ENCODE measurements at places on chromosomes 1 and 21. TPM values are rescaled to one million over a fixed set of nuclear protein-coding genes. Genes with fewer than 3 reads are reported as not detected.
A peak's percentile ranks its signal among the peaks of the same experiment; 100 is the strongest.

MFN2 gene
- total RNA-seq = 92.8 TPM

OXCT2 gene
- total RNA-seq = 5.2 TPM

DNA sequence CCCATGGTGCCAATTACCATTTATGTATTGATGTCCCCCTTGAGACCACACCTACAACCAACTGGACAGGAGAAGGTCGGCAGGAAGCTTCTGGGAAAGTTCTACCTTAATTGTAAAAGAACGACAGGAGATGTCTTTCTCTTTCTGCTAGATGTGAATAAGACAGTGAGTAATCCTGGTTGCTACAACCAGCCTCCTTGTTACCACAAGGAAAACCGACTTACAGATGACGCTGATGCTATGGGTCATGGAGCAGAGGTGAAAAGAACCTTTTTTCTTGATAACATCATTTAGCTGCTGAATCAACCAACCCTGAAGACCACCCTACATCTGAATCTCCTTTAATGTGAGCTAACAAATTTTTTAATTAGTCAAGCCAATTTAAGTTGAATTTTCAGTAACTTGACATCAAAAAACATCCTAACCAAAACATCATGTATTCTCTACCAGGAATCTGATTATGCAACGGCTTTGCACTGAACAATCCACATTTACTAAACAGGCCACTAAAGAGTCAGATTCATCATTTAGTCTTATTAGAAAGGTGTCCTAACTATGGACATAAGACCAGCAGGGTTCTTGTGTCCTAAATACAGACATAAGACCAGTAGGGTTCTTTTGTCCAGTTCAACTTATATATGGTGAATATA is 23.0 kb downstream of the RGS2 start:
- peaks cover 17% of the 10 kb centered on the region for H3K4me1 ChIP-seq
- H3K36me3 ChIP-seq = no peaks in the 10 kb centered on the region
- H3K4me3 ChIP-seq = no peak overlapping the region
- DNase-seq = no peak

GRCh38 chr1:180170546-180171151 is 16.0 kb downstream of the QSOX1 start:
- H3K27ac ChIP-seq = peak overlapping the region; percentile 81
- peak; percentile 54 for DNase-seq
- no peaks in the 10 kb centered on the region for H3K27me3 ChIP-seq
- H3K4me3 ChIP-seq = no peak overlapping the region

VANGL2 gene
- total RNA-seq = 3.0 TPM

DNA sequence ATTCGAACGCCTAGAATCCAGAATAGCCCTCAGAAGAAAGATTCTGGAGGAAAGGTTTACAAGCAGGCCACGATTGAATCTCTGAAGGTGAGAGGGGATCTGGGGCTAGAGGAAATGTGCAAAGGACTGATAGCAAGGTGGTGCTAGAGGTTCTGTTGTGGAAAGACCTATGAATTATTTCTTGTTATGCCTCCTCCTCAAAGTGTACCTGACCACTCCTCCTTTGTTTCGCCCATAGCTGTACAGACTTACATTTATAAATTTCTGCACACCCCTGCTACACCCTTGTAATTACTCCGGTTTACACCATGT is 986 bp downstream of the TCEANC2 start:
- no peak overlapping the region for H3K27ac ChIP-seq
- H3K36me3 ChIP-seq = no peaks in the 10 kb centered on the region
- H3K4me1 ChIP-seq = peaks cover 36% of the 10 kb centered on the region
- DNase-seq = no peak
- peak overlapping the region; percentile 81 for H3K4me3 ChIP-seq
- H3K27me3 ChIP-seq = no peaks in the 10 kb centered on the region

DNA sequence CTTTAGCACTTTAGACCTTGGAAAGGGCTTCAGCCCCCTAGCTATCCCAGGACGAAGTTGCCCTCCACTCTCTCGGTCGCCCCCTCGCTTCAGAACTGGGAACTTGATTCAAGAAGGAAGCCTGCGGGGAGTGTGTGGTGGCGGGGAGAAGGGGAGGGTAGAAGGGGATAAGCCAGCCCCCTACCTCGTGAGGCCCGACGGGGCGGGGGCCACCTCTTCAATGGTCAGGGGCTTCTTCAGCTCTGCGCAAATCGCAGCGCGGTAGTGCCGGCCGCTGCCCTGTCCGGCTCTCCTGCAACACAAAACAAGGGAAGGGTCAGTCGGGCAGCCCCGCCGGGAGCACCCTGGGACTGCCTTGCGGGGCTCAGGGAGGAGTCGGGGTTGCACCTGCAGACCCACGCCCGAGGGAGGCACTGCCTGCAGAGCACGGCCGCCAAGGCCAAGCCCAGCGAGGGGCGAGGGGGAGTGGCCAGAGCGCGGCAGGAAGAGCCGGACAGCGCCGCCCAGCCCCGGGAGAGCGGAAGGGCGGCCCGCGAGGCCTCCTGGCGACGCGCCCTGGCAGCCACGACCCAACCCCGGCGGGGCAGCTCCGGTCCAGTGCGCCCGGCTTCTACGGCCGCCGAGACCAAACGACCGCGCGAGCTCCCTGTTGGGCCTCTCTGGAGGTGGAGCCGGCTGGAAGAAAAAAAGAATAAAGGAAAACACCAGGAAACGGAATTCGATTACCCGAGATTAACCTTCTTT is 56.2 kb upstream of the RASAL2 start:
- peak overlapping the region; percentile 55 for H3K4me3 ChIP-seq
- no peaks in the 10 kb centered on the region for H3K4me1 ChIP-seq
- peak; percentile 88 for DNase-seq

CELA2A gene
- total RNA-seq = not detected

CLCA4 gene
- total RNA-seq = 1,312 TPM

DNA sequence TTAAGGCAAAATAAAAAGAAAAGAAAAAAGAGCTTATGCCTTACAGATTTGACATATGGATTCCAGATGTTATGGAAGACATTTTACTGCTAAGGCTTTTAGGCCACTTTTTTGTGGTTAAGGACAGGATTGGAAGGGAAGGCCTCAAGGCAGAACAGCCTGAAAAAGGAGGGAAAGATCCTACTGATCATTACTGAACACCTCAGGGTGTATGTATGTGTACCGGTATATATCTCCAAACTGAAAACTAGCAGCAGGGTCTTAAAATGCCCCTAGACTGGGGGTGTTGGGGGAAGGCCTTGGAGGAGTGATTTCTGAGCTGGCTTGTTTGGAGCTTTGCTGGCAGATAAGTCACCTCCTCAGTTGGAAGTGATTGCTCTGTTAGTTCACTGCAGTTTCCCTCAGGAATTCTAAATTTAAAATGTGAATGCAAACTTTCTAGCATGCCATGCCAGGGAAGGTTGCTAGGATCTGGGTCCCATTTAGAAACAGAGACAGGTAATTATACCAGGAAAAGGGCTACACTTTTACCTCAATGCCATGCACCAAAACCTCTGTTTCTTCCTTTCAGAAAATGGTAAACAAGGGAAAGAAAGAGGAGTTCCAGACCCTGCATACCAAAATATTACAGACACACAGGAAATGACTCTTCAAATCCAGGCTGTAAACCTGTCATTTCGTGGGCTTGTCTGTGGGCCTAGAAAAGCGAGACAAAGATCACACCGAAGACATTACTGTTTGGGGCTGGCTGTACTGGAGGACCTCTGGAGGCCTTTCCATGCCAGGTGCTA is 15.0 kb downstream of the C1orf52 start:
- H3K36me3 ChIP-seq = no peaks in the 10 kb centered on the region
- peaks cover 7% of the 10 kb centered on the region for H3K4me1 ChIP-seq
- no peaks in the 10 kb centered on the region for H3K27me3 ChIP-seq
- no peak overlapping the region for H3K4me3 ChIP-seq

DNA sequence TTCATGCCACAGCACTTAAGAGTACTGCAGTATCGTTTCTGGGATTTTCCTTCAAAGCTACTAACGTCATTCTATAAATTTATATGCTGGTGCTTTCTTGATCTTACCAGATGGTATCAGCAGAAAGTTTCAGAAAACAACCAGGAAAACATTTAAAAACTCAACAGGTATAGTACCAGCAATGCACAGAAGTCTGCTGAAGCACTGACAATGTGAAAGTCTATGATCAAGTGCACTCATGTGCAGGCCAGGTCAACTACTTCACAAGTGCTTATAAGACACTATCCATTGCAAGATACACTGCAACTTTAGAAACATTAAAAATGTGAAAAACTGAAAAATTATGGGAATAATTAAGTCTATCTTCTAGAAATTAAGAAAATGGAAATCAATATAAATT is 34.7 kb downstream of the LYST start:
- no peak overlapping the region for H3K4me3 ChIP-seq
- H3K27me3 ChIP-seq = no peaks in the 10 kb centered on the region
- H3K27ac ChIP-seq = no peak overlapping the region
- H3K36me3 ChIP-seq = no peaks in the 10 kb centered on the region
- peaks cover 12% of the 10 kb centered on the region for H3K4me1 ChIP-seq

GRCh38 chr1:206637605-206638004 is 2.3 kb downstream of the DYRK3 start:
- no peaks in the 10 kb centered on the region for H3K36me3 ChIP-seq
- peaks cover 14% of the 10 kb centered on the region for H3K4me1 ChIP-seq
- H3K27ac ChIP-seq = no peak overlapping the region
- no peak for DNase-seq

- peaks cover 10% of the 10 kb centered on the region for H3K4me1 ChIP-seq
- DNase-seq = no peak
- peak overlapping the region; percentile 79 for H3K27ac ChIP-seq
- H3K27me3 ChIP-seq = peaks cover 81% of the 10 kb centered on the region
- no peaks in the 10 kb centered on the region for H3K36me3 ChIP-seq
- no peak overlapping the region for H3K4me3 ChIP-seq
Measured at GRCh38 chr1:110671361-110671760, 3.4 kb downstream of the KCNA3 start.

HEYL gene
- 1.3 TPM for total RNA-seq

Measured in transverse colon (tissue), 4 donors.